ENCODE measurements at places on chromosomes 5 and 9. TPM values are rescaled to one million over a fixed set of nuclear protein-coding genes. Genes with fewer than 3 reads are reported as not detected.

Gene HRCT1
- 0.98 TPM for total RNA-seq

Gene SLC36A3
- total RNA-seq, result not detected

Gene TICAM2
- 0.43 TPM for total RNA-seq

Gene RMRP
- 177,404 TPM for total RNA-seq

Gene CFAP90
- not detected for total RNA-seq

Gene NUTM2F
- total RNA-seq, result not detected

Gene LMX1B
- total RNA-seq, result not detected

Gene PPP3R2
- total RNA-seq, result not detected

Gene TEX10
- 17.2 TPM for total RNA-seq

Gene EGFLAM
- under 0.01 TPM for total RNA-seq

Gene UNC5A
- total RNA-seq, result 0.26 TPM

Gene SPINK1
- not detected for total RNA-seq

Gene ENTPD2
- not detected for total RNA-seq

Gene DOK3
- 1.4 TPM for total RNA-seq

Gene SLC34A1
- not detected for total RNA-seq

Gene RNF208
- 0.11 TPM for total RNA-seq

Gene TRIM7
- 1.7 TPM for total RNA-seq

Gene PCDHA4
- under 0.01 TPM for total RNA-seq

Gene CATSPER3
- under 0.01 TPM for total RNA-seq

Gene PROB1
- total RNA-seq, result 3.7 TPM

Gene POLR3G
- total RNA-seq, result 2.3 TPM

Data from dermis lymphatic vessel endothelial cell (primary cell).